Left ventricle myocardium inferior (tissue), 1 donor: ENCODE measurements at places on chromosomes 5 and 9. TPM values are rescaled to one million over a fixed set of nuclear protein-coding genes. Genes with fewer than 3 reads are reported as not detected.

The OTULINL gene
- 3.8 TPM for total RNA-seq

The DRD1 gene
- total RNA-seq, result not detected

The LEAP2 gene
- total RNA-seq, result 1.9 TPM

The OR1Q1 gene
- total RNA-seq, result not detected

The CAMLG gene
- total RNA-seq, result 20.2 TPM

The NNT gene
- 656 TPM for total RNA-seq

The PSD2 gene
- not detected for total RNA-seq

The STING1 gene
- total RNA-seq, result 55.3 TPM

The ZFP37 gene
- total RNA-seq, result 1.0 TPM

The NKD2 gene
- 3.7 TPM for total RNA-seq

The ANKRD34B gene
- not detected for total RNA-seq

The SPATA6L gene
- total RNA-seq, result 0.96 TPM

The DNAH5 gene
- 0.14 TPM for total RNA-seq

The SEMA6A gene
- total RNA-seq, result 6.3 TPM

- no peak for DNase-seq
Measured at GRCh38 chr5:102826629-102827028, 71.5 kb downstream of the PAM start.

- no peak for DNase-seq
Measured at GRCh38 chr9:135320943-135321342, 158.6 kb upstream of the PPP1R26 start.

DNA sequence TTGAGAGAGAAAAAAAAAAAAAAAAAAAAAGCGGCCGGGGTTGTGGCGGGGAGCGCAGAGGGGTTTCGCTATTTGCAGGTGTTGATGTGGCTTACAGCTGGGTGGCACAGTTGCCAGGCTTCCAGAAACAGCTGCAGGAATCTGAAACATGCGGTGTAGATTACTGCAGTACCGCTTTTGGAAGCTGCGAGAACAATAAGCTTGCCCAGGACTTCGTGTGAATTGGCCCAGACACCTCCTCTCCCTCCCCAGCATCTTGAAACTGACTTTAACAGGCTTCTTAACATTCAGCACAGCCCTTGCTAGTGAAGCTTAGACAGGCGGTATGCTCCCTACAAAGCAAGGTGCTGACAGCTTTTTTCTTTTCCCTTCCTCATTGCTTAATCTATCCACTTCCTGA lies 104.0 kb downstream of the ATP10B start:
- no peak for DNase-seq

- DNase-seq, result no peak
Measured at GRCh38 chr9:69060766-69061165, 25.2 kb downstream of the FXN start.

DNA sequence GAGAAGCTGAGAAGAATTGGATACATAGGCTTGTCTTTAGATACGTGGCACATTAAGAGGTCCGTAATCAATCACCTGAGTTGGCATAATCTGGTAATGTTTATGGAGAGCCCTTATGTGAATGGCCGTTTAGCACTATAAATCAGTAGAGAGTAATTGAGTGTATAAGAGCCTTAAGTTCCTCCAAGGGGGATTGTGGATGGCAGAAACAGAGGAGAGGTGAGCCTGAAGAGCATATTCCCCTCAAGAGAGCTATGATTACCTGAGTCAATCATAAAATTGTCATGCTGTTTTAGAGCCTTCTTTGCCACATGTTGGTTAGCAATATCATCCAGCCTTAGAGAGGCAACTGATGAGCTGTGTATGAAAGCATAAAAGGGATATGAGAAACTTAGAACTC lies 58.8 kb downstream of the FOCAD start:
- no peak for DNase-seq

DNA sequence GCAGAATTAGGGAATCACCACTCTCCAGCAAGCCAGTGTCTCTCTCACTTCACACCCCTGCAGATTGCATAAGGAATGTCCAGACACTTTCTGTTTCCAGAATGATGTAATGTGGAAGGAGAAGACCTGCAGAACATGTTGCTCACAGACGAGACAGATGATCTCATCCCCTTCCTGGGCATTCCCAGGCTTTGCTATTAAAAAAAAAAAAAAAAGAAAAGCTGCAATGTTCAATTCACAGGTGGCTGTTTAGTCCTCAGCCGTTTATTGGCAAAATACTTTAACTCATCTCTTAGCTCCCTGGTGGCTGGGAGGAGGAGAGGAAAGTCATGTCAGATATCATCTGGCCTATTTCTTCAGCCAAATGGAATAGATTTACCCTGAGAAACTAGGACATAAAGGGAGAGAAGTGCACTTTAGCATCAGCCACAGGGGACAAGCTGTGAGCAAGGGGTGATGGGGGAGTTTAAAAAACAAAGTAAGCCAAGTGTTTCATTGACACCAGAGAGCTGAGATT lies 95.9 kb upstream of the TNC start:
- DNase-seq, result no peak

GRCh38 chr9:115635680-115636383 lies 517.8 kb upstream of the PAPPA start:
- DNase-seq, result no peak

- no peak for DNase-seq
Measured at GRCh38 chr9:85401998-85402397, 339.8 kb downstream of the AGTPBP1 start.

GRCh38 chr5:175526691-175527090 lies 48.3 kb downstream of the SFXN1 start:
- DNase-seq, result no peak

- DNase-seq, result peak; percentile 75
Measured at GRCh38 chr5:150649108-150650020, 8.9 kb downstream of the SYNPO start.

DNA sequence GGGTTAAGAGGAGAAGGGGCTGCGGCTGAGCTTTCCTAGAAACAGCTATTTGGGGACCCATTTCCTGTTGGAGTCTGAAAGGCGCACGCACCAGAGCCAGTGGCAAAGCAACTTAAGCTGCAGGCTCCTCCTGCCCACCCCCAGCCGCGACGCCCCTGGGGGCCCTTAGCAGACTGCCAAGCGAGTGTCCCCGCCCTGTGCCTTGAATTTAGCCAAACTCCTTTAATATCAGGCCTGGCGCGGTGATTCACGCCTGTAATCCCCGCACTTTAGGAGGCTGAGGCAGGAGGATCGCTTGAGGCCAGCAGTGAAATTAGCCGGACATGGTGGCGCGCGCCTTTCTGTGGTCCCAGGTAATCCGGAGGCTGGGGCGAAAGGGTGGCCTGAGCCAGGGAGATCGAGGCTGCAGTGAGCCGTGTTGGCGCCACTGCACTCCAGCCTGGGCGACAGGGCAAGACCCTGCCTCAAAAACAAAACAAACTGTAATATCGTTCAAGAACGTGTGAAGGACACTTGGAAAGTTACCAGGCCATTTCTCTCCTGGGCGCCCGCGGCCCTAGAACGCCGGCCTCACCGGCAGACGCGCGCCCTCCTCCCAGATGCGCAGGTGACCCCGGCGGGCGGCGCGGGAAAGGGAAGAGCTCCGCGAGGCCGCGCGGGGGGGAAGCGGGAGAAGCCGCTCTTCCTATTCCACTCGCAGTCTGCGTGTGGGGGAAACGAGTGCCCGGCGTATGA lies 1.0 kb upstream of the F2R start:
- DNase-seq, result peak; percentile 30

GRCh38 chr9:117403403-117403811 lies 11.4 kb downstream of the ASTN2 start:
- DNase-seq, result no peak

DNA sequence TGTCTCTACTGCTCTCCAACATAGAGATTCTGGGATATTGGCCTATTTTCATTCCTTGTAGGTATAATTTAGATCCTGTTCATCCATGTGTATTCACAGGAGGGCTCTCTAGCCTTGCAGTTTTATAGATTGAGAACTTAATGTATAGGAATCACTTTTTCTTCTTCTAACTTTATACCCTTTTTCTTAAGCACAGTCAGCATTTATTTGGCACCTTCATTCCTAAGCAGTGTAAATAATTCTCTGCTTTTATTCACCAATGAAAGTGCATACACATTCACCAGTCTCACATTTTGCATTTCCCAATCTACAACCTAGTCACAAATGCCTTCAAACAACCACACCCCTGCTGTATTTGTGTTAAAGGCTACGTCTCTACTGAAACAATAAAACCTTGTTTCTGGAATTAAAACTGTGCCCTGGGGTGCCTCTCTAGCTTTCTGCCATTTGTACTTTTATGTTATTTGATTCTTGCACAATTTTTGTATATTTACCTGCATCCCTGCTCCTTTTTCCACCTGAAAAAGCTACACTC lies 49.3 kb downstream of the NREP start:
- DNase-seq, result no peak

- no peak for DNase-seq
Measured at GRCh38 chr5:124819201-124819600, 72.8 kb upstream of the ZNF608 start.

DNA sequence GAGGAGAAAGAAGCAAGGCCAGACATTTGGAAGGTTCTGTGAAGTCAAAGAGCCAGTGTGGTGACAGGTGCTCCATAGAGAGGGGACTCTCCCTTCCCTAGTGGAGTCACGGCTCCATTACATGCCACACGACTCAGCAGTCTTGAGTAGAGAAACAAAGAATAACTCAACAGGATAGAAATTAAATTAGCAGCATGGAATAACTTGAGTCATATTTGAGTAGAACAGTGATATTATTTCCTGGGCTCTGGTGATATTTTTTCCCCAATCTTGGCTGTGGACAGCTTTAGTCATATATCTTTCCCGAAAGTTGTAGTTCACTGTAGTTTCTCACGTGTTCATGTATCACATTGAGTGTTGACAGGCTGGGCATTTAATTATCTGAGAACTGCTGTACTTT lies 149.7 kb upstream of the EFNA5 start:
- no peak for DNase-seq

DNA sequence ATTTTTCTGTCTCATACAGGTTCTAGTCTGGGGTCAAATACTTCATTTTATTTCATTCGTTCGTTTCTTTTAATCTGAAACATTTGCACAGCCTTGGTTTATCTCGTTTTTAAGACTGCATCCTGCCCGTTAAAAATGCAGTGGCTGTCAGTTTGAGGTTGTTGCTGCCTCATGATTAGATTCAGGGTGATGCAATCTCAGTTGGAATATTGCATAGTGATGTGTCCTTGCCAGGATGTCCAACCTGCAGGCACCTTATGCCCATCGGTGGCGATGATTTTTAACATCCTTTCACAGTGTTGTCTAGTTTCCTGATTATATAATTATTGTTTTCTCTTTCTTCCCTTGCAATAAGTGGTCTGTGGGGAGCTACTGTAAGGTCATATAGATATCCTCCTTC lies 45.1 kb downstream of the SH3GL2 start:
- DNase-seq, result no peak

GRCh38 chr5:134127376-134127861 lies 12.9 kb downstream of the TCF7 start:
- DNase-seq, result peak; percentile 61

GRCh38 chr5:360257-361027 lies 38.9 kb downstream of the AHRR start:
- no peak for DNase-seq

DNA sequence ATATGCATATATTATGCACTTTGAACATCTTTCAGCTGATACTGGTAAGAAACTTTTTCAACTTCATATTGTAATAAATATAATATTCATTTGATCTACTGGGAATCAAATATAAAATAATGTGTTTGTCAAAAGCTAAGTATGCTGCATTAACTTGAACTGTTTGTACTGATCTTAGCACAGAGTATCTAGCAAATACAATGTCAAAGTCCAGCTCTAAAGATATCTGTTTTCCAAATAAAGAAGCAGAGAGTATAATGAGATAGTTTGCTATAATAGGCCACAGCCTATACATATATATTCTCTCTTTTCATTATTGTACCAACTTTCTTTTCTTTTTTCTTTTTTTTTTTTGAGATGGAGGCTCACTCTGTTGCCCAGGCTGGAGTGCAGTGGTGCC lies 417.0 kb downstream of the TMEM161B start:
- no peak for DNase-seq

GRCh38 chr9:6305954-6306563 lies 22.1 kb upstream of the TPD52L3 start:
- no peak for DNase-seq

DNA sequence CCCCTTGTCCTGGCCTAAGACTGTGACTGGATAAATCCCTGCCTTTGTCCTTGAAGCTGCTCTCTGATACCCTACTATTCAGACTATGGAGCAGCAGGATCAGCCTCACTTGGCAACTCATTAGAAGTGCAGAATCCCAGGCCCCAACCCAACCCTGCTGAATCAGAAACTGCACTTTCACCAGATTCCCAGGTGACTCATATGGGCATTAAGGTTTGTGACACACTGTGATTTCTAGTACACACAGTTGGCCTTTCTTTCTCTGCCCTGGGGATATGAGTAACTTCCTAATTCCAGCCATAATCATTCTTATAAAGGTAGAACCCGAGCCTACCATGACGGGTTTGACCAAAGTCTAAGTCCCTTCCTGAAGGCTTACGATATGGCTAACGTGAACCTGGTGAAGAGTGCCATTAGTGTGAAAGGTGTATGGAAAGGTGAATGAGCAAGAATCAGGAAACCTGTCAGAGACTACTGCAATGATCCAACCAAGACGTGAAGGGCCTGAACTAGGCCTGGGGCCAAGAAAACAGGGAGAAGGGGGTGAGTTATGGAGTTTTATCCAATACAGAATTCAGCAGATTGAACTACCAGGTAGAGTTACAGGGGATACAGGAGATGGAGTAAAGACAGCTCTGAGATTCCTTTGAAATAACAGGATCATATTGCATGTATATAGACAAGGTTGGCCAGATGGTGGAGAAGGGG lies 533.0 kb downstream of the BNC2 start:
- no peak for DNase-seq

DNA sequence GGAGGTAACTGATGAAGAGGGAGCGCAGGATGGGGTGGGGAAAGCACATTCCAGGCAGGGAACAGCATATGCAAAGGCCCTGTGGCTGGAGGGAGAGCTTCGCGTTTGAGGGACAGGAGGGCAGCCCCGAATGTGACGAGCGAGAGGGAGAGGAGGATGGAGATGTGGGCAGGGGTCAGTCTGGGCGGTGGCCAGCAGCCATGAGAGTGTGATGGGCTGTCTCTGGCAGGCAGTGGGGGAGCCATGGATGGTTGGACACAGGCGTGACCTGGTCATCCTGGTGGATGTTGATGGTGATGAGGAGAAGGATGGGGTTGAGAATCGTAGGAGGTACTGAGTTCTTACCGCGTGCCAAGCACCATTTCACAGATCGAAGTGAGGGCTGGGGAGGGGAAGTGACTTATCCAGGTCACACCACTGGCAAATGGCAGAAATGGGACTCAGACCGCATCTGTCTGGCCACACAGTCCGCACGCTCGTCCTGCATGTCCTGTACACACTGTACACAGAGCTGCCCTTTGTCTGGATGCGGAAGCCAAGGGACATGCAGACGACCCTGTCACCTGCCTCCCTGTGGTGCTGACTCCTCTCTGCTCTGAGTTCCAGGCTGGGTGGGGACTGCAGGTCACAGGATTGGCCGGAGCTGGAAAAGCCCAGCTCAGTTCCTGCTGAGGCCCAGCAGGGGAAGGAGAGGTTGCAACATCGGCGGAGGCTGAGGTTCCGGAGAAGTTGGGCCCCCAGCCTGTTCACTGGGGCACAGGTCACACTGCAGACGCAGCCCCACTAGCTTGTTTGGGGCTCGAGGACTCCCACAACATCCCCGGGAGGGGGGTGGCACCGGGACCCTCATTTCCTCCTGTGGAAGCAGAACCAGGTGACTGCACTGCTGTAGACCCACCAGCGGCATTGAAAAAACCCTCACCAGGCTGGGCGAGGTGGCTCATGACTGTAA lies 165.6 kb upstream of the IER5L start:
- peak; percentile 70 for DNase-seq

- no peak for DNase-seq
Measured at GRCh38 chr9:77021922-77022782, 2.7 kb downstream of the FOXB2 start.

- DNase-seq, result no peak
Measured at GRCh38 chr9:17130291-17130690, 4.5 kb upstream of the CNTLN start.

- no peak for DNase-seq
Measured at GRCh38 chr5:162837155-162837554, 600.2 kb upstream of the CCNG1 start.
